Caco-2 (cell line): ENCODE measurements at places on chromosomes 2 and 18. TPM values are rescaled to one million over a fixed set of nuclear protein-coding genes. Genes with fewer than 3 reads are reported as not detected.

GRCh38 chr2:67221266-67221665 is 175.9 kb upstream of the ETAA1 start:
- no peak overlapping the region for H3K27ac ChIP-seq
- no peak for DNase-seq
- H3K4me1 ChIP-seq = no peaks in the 10 kb centered on the region
- H3K36me3 ChIP-seq = no peaks in the 10 kb centered on the region

DNA sequence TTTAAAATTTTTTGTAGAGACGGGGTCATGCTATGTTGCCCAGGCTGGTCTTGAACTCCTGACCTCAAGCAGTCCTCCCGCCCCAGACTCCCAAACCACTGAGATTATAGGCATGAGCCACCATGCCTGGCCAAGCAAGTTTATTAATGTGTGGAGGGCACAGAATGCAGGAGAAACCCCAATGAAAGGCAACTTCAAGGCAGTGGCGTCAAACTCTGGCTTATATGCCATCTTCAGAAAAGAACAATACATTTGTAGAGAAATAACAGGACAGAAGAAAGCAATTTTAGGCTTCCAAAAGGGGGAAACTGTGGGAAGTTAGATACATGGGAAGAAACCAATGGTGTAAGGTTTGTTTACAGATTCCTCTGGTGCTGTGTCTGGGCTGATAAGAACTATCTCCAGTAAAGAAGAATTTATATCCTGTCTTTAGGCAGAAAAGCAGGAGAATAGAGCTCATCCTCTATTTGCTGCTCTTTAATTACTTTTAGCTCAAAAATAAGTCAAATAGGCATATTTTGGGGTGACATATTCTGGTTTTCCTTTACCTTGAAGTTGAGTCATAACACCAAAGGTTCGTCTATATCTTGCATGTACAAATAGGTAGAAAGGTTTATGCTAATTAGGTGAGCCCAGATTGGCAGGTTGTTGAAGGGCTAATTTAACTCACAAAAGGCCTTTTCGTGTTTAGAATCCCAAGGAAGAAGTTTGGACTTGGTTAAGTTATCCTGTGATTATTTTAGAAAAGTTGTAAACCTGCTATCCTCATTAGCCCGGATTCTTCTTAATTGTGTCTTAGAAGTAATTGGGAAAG is 26.0 kb upstream of the TMEM214 start:
- DNase-seq = no peak
- no peak overlapping the region for H3K4me3 ChIP-seq
- no peaks in the 10 kb centered on the region for H3K36me3 ChIP-seq
- no peaks in the 10 kb centered on the region for H3K27me3 ChIP-seq
- no peak overlapping the region for H3K27ac ChIP-seq
- peaks cover 20% of the 10 kb centered on the region for H3K4me1 ChIP-seq

DNA sequence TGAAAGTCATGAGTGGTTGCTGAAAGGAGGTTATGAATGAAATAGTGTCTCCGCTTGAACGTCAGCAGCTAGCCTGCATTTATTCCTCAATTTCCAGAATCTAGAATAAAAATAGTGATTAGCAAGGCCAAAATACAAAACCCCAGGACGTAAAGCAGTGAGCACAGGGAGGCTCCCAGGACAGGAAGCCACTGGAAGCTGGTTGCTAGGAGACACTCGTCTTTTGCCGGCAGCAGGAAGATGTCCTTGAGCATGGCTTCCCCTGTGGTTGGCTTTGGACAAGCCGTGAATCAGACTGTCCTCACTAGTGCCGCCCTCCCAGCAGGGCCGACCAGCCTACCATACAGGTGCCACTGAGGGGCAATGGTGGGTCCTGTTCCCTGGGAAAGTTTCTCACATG is 374.4 kb downstream of the MTX2 start:
- peaks cover 1% of the 10 kb centered on the region; the same call in 1 of the 2 replicates for H3K27me3 ChIP-seq
- no peak overlapping the region for H3K4me3 ChIP-seq
- no peak for DNase-seq
- H3K27ac ChIP-seq = no peak overlapping the region
- no peaks in the 10 kb centered on the region for H3K4me1 ChIP-seq
- no peaks in the 10 kb centered on the region for H3K36me3 ChIP-seq

GRCh38 chr2:113700186-113700841 is 56.1 kb downstream of the SLC35F5 start:
- H3K4me1 ChIP-seq = peaks cover 14% of the 10 kb centered on the region
- H3K4me3 ChIP-seq = no peak overlapping the region
- H3K27ac ChIP-seq = no peak overlapping the region

Gene L3MBTL4
- 0.23 TPM in 1 of 2 replicates, not detected in the other for total RNA-seq
